ENCODE measurements at places on chromosomes 5 and 9.

- no peak for DNase-seq
These were observed 23.3 kb upstream of the ABLIM3 start for GRCh38 chr5:149117970-149118369.

DNA sequence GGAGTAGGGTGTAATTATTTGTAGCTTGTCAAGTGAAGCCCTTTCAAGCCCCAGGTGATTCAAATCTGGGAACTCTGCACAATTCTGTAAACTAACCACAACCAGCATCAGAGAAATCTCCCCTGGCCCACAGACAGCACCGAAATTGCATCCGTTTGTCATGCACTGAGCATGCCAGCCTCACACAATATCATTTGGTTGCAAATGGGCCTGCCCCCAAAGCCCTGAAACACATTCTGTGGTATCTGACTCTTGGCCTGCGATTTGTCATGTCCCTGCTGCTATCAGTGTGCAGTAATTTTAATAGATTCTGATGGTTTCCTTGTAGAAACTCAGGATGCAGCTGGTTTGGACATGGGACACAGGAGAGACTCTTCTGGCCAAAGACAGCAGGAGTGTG, 35.3 kb downstream of the SNX24 start:
- no peak for DNase-seq

DNA sequence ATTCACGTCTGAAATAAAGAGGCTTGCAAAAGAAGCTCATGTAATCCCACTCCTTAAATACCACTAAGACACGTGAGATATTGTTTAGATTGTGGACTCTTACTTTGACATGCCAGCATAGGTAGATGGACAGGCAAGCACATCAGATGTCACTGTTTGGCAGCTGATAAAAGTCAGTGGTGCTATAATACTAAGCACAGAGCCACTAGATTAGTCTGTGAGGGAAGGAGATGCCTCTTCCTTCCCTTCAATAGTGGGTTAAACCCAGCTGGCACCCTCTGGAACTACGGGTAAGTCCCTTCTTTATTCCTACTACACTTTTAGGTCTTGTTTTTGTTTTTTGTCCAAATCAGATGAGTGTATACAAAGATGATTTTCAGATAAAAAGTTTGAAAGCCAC, at the start of gene MYOT:
MYOT (plus strand) TSS at position 197 of the 400 bp plus-strand sequence. CDS start 2,792 bp downstream, outside the sequence.
- DNase-seq: no peak

GRCh38 chr9:135737840-135738521, 36.0 kb downstream of the KCNT1 start:
- no peak for DNase-seq

DNA sequence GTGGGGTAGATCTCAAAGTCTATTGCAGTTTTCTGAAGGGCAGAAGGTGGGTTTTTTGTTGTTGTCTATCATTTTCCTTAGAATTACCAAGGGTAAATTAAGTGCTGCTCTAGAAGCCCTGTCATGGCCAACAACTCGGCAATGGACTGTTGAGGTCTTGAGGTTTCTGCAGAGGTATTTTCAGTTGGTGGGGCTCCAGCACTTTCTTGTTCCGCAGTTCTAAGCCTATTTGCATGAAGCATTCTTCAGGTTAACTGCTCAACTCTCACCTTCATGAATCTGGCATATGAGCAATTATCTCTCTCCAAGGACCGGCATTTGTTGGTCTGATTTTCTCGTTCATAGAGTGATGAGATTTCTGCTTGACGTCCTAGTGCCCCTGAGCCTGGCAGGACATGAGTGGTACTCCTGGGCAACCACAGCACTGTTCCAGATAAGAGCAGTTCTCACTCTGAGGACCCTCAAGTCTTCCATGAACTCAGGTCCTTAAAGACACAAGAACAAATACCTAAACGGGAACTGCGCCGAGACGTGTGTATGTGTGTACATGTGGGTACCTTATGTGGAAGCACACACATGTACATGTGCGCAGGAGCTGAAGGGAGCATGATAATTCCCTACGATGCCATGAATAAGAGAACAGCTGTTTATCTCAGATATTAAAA, 544.5 kb downstream of the CSNK1G3 start:
- no peak for DNase-seq

GRCh38 chr9:75890472-75891276, at the start of gene PCSK5:
Gene PCSK5 (plus strand): TSS chr9:75890673. CDS start chr9:75891182, 509 bp downstream.
- DNase-seq: peak; percentile 73

DNA sequence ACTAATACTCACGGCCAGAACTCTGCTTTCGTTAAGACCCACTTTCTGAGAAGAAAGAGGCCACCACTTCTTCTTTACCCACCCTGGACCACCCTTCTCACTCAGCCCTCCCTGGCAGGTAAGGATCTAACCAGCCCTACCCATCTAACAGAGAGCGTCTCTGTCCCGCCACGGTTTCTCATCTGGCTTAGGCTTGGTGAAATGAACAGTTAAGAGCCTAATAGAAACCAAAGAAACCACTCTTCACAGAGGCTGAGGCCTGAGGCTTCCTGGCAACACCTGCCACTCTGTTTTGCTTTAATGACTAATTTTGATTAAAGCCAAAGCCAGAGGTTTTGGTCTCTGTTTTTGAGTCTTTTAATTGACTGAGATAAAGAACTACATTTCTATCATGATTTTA, 354.1 kb upstream of the SLC30A5 start:
- no peak for DNase-seq

DNA sequence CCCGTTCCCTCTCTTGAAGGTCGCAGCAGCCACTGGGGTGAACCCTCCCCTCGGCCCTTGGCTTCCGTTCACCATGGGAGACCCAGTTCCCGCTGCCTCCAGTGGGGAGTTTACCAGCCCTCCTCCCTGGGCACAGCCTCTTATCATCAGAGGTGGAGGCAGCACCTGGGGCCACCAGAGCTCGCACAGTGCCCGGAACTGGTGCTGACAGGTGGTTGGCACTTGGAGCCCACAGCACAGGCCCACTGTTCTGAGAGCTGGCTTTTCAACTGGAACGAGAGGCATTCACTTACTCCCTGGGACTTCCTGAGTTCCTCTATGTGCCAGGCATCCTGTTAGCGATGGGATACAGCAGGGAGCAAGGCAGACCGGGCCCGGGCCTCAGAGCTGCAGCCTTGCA, 106.8 kb upstream of the FCN2 start:
- no peak for DNase-seq

DNA sequence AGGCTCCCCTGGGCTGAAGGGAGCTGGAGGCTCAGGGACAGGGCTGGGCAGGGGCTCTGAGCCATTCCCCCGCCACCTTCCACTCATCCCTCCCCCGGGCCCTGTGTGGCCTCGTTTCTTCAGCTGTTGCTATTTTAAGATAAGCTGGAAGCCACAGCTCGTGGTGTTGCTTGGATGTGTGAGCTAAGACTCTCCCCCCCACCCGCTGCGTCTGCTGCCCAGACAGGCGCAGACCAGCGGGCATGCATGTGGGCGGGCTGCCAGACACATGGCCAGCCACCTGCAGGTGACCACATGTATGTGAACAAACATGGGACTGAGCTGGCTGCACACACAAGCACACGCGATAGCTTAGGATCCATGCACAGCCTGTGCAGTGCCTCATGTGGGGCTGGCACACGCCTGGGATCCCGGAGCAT, 8.7 kb downstream of the SNCB start:
- no peak for DNase-seq

DNA sequence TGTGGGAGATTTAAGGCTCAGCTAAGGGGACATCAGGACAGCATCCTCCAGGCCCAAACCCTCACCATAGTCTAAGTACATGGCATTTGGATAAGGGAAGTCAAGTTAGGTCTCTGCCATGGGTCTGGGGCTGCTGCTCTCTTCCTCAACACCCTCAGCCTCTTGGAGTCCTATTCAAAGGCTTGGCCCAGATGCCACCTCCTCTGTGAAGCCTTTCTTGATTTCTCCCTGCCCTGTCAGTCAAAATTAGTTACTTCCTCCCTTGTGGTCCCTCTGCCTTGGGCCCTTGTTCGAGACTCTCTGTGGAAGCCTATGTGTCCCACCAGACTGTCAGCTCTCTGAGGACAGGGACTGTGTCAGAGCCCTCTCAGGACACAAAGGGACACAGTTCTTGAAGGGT, 17.7 kb upstream of the DAB2IP start:
- no peak for DNase-seq

- no peak for DNase-seq
These were observed 7.6 kb upstream of the AOPEP start for GRCh38 chr9:94718936-94719335.

- no peak for DNase-seq
These were observed 35.3 kb downstream of the ERBIN start for GRCh38 chr5:65961633-65962032.

DNA sequence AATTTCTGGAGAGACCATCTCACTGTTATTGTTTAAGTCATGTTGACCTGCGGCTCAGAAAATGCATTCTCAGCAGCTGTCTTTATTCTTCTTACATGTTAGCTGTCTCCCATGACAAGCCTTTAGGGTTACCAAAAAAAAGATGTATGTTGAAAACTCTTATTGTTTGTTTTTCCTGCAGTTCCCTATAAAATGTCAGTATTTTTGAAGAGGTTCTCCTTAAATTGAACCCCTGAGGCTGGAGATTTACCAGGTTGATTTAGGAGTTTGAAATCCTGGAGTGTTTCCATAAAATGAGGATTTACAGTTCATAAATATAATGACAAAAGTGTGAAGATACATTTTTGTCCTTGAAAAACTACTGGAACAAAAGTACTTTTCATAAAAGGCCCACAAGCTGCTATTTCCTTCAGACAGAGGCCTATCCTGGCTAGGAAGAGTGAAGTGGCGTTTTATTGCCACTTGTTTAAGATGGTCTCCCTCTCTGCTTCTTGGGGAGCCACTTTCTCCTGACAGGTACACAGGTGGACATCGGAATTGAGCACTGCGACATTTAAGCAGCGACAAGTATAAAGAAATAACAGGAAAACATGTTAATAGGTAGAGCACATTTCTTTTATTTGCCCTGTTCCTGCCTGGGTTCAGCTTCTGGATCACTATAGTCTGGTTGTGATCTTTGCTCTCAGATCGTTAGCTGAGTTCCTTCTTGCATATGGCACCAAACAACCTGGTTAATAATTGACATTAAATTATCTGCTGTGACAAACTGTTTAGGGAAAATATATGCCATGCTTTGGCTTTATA, 344.8 kb upstream of the RPS23 start:
- DNase-seq: no peak

DNA sequence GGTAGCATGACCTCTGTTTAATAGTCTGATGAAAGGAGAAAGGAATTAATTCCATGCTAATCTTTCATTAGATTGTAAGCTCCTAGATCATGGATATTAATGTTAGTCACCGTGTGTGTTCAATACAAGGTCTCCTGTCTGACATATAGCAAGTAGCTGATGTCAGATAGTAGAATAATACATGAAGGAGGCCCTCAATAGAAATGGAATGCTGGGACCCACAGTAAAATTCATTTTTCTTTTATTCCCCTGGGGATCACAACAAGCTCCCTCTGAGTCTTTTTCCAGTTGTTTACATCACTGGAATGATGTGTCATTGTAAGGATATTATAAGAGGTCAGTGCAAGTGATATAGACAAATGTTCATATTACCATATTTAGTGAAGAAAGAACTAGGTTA, 240.3 kb upstream of the TRPC7 start:
- no peak for DNase-seq

GRCh38 chr5:35921930-35922329, 16.5 kb downstream of the CAPSL start:
- no peak for DNase-seq

DNA sequence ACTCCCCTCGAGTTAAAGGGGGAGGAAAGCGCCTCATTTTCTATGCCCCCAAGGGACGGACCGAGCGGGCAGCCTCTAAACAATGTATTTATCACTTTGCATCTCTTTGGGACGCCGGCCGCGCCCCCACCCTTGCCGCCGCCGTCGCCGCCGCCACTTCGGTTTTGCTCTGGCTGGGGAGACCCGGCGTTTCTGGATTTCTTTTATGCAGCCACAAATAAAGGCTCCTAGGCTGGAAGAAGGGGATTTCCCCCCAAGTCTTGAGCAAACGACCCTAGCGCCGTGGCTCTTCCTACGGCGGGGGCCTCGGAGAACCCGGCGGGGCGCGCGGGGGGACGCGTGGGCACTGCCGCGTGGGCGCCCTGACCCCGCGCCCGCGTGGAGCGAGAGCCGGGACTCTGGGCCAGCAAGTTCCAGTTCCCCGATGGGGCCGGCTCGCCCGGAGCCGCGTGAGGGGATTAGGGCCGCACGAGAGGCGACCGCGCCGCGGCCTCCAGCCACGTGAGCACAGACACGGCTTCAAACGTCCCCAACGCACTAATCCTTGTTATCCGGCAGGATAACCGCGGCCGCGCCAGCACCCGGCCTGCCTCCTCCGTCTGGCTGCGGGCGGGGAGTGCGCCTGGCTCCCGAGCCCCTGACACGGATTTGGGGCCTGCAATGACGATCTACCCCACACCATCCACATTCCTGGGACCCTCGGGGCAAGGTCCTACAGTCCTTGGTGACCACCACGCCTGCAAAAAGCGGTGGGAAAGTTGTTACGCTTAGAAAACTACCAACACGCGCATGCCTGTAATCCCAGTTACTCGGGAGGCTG, 7.9 kb upstream of the NEUROG1 start:
- no peak for DNase-seq

GRCh38 chr9:12702160-12702758, 9.1 kb downstream of the TYRP1 start:
- DNase-seq: no peak

DNA sequence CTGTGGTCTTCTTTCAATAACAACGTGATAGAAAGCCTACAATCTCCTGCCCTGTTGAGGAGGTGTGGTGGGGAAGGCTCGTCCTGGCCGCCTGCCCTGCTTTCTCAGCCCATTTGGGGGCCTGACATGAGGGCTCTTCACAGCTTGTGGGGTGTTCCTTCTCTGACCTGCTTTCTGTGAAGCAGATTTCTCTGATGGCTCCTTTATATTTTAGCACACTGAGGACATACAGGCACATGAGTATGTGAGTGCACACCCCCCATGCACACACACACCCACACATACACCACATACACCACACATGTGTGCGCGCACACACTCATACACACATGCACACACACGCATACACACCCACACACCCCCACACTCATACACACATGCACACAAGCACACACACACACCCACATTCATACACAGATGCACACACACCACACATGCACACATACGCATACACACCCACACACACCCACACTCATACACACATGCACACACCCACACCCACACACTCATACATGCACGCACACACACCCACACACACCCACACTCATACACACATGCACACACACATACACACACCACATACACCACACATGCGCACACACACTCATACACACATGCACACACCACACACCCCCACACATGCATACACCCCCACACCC, 117.5 kb downstream of the COL5A1 start:
- no peak for DNase-seq

GRCh38 chr5:71961786-71962185, 145.5 kb upstream of the MAP1B start:
- DNase-seq: no peak

GRCh38 chr5:77249475-77249874, 39.0 kb downstream of the PDE8B start:
- DNase-seq: no peak
